ENCODE measurements at places on chromosomes 7 and 10.

- DNase-seq = no peak
Observed at GRCh38 chr10:117204316-117204715, 7.0 kb downstream of the KCNK18 start.

DNA sequence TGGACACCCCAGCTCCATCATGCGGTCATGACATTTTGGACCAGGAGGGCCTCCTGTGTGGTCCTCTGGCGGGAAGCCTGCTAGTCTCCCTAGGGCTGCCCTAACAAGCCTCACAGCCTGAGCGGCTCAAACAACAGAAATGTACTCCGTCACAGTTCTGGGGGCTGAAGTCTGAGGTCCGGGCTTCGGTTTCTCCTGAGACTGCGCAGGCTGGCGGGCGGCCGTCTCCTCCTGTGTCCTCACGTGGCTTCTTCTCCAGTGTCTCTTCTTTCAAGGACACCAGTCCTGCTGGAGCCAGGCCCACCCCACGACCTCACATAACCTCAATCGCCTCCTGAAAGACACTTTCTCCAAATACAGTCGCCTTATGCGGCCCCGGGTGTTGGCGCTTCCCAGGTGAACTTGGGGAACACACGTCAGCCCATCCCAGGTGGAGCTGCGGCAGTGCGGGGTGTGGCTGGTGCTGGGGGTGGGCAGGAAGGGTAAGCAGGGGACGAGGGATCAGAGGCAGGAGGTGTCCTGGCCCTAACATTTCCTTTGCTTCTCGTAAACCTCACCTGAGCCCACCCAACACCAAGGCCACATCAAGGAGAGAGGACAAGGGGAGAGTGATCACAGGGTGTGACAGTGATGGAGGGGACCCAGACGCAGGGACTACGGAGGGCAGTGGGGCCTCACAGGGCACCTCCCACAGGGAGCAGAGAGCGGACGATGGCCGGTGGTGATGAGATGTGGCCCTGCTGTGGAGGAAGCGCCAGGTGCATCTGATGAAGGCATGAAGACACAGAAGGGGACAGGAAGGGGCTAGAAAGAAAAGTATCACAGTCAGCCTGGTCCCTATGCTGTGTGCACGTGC is 580.6 kb downstream of the PTPRN2 start:
- no peak for DNase-seq

DNA sequence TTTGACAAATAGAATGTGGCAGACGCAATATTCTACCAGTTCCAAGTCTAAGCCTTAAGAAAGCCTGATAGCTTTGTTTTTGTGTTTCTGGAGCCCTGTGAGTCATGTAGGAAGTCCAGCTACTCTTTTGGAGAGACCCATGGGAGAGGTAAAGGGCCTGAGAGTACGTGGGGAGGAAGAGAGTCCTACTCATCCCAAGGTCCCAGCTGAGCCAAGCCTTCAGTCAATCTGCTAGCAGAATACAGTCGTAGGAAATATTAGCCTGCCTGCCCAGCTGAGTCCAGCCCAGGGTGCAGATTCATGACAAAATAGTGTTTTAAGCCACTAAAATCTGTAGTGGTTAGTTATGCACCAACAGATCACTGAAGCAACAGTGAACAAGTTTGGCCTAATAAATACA is 9.0 kb upstream of the GNA12 start:
- no peak for DNase-seq

GRCh38 chr7:19224951-19225350 is 79.7 kb upstream of the FERD3L start:
- no peak for DNase-seq

DNA sequence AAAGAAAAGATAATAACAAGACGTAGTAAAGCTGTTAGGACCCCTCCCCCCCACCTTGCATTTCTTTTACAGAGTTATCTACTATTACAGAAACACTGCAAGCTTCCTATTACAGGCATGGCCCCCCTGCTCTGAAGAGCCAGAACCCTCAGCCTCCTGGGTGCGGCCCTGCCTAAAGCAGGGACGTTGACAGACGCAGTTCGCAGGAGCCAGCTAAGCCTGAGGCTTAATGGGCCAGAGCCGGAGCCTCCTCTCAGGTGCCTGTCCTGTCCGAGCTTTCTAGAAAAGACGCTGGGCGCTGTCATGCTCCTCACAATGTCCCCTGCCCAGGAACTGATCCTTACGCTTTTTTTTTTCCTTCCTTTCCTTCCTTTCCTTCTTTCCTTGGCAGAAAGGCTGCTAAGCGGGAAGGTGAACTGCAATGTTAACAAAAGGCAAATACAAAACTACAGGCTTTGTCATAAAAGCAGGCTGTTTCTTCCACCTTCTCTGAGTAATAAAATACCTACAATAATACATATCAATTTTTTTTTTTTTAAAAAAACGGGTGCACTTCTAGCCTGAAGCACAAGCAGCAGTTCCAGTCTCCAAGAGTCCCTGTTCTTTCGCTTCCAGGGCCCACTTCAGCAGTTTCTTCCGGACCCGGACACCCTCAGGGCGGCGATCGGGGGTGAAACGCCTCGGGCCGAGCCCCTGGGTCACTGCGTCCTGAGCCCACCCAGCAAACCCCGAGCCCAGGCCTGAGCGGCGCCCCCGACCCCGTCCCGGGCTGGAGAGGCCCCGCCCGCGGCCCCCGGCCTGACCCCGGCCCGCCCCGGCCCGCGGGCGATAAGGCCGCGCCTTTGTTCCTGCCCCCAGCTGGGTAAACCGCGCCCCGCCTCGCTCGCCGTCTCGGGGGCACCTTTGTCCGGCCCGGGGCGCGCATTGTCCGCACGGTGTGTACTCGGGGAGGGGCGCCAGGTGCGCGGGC is 11.2 kb downstream of the MNX1 start:
- no peak for DNase-seq

Data from activated naive CD4-positive, alpha-beta T cell treated with Interleukin-2 at 50 U/mL for 16 hours (primary cell).